ENCODE measurements at places on chromosomes 2 and 18.

DNA sequence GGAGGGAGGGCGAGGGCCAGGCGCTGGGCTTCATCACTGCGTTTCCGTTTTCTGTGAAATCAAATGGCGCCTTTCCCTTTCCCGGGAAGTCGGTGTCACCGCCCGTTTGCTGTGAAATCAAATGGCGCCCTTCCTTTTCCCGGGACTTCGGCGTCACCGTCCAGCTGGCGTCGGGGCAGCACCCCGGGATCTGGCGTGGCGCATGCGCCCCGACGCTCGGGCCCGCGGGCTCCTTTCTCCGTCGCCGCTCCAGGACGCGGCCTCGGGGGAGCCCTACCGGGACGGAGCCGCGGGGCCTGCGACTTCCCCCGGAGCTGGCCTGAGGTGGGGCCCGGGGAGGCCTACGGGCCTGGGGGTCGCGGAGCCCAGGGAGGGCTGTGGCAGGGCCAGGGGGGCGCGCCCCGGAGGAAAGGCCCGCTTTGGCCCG lies at the start of gene FAM228A:
FAM228A (plus strand) TSS at position 203 of the 427 bp plus-strand sequence. CDS start 428 bp downstream, outside the sequence.
- no peak for DNase-seq

GRCh38 chr2:104766683-104767082 lies 87.2 kb upstream of the POU3F3 start:
- DNase-seq, result no peak

DNA sequence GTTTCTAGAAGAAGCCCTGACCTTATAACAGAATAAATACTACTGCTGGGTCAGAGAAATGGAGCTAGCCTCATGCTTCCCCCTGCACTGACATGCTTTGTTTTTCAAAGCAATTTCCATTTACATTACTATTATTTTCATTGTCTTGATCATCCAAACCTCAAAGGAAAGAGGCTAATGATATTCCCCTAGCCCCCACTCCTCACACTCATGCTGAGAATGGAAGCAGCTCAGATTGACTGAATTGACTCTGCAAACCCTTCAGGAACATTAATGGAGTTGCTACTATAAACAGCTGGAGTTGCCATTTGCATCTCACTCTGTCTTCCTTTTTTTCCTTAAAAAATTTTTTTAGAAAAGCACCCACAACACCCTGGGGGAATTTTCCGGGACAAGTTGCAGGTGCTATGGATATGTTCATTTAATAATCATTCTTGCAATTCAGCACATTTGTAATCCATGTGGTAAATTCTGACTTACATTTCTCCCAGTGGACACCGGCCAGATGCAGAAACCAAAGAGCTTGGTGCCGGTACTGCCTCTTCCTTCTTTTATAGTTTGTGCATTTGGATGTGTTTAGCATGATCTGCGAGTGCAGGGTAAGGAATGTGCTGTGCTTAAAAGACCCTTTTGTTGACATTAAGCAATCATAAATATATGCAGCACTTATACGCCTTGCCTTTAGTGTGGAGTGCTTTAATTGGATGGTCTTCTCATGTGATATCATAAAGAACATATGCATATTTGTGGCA lies 103.3 kb upstream of the OSR1 start:
- no peak for DNase-seq

GRCh38 chr18:9137168-9138066 lies 836 bp downstream of the ANKRD12 start:
- DNase-seq, result peak; percentile 73

DNA sequence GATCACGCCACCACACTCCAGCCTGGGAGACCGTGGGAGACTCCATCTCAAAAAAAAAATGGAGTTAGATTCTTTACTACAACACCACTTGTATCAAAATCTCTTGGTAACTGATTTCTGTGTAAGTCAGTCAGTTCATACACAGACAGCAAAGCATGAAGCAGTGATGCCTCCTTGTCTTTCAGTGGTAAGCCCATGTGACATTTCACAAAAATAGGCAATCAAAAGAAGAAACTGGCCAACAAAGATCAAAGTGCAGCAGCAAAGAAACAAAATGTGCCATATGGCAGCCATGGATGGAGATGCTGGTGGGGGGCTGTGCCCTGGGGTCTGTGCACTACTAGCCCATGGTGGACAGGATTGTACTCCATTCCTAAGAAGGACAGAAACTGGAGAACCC lies 6.7 kb upstream of the RAB12 start:
- DNase-seq, result no peak

DNA sequence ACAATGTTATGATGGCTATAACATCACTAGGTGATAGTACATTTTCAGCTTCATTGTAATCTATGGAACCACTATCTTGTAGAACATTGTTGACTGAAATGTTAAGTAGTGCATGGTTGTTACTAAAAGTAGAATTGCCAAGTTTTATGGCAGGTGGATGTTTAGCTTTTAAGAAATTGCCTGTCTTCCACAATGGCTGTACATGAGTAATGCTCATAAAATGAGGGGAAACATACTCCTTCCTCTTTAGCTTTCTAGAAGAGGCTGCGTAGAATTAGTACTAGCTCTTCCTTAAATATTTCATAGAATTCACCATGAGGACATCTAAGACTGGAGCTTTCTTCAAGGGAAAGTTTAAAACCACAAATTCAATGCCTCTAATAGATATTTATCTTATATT lies 161.0 kb downstream of the TPGS2 start:
- DNase-seq, result no peak

DNA sequence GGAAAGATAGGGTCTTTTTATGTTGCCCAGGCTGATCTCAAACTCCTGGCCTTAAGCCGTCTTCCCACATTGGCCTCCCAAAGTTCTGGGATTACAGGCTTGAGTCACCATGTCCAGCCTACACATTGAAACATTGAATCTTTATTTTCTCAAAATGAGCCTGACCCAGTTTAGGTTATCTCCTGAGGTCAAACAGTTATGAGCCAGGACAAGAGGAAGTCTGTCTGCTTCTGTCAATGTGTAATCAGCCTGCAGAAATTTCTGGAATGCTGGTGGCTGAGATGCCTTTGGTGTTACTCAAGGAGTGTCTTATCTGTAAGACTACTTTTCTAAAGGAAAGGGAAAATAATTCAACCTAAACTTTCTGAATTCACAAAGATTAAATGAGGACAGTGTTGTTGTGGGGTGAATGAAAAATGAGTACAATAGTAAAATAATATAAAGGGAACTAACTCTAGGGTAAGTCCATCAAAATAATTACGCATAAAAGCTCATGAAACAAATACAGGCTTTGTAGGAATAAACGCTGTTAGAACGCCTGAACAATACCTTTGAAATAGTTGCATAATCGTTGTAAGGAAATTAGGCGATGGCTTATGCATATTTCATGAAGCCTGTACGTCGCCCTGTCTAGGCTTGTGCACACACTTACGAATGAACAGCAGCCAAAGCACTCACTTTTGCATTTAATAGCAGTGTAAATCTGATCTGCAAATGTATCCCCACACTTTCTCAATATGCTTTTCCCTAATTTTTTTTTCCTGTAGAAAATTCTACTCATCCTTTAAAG lies 260.8 kb downstream of the RDH14 start:
- DNase-seq, result no peak

GRCh38 chr2:32884346-32884745 lies 62.4 kb upstream of the LTBP1 start:
- DNase-seq, result no peak

DNA sequence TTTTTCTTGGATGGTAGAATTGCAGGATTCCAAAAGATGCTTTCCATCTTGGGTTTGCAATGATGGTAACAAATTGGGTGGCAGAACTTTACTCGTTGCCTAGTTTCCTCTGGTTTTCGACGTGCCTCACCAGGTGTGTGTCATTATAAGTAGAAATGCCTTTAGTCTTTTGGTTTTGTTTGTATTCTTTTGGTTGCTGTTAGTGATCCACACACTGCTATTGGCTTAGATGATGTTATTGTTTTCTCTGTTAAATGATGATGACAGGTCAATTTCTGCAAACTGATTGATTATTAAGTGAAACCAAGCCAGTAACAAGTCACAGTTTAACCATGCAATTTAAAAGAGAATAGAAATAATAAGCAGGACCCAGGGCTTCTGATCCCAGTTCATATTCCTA lies 6.1 kb upstream of the LAMA3 start:
- no peak for DNase-seq

DNA sequence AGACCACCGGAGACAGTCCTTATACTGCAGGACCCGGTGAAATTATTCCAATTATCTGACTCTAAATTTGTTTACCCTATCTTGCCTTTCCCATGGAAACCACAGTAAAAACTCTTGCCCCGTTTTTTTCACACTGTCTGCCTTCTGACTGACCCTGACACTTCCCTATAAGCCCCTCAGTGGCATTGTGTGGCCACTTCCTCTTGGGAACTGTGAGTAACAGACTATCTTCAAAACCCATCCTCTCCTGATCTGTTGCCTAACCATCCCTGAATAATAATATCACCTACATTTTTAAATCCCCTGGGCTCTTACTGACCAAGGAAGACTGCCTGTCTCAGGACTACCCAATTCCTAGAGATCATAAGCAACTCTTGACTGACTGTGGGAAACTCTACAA lies 42.6 kb upstream of the RNF152 start:
- DNase-seq, result no peak

DNA sequence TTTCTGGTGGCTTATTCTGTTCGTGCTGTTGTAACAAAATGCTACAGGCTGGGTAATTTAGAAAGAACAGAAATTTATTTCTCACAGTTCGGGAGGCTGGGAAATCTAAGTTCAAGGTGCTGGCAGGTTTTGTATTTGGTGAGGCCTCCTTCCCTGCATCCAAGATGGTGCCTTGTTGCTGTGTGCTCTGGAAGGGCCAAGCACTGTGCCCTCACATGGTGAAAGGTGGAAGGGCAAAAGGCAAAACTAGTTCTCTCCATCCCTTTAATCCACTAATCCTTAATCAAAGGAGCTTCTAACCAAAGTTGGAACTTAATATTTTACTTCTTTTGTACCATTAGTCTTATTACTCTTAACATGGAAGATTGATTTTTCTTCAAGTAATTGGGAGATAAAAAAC lies 7.4 kb downstream of the MRPL19 start:
- no peak for DNase-seq

DNA sequence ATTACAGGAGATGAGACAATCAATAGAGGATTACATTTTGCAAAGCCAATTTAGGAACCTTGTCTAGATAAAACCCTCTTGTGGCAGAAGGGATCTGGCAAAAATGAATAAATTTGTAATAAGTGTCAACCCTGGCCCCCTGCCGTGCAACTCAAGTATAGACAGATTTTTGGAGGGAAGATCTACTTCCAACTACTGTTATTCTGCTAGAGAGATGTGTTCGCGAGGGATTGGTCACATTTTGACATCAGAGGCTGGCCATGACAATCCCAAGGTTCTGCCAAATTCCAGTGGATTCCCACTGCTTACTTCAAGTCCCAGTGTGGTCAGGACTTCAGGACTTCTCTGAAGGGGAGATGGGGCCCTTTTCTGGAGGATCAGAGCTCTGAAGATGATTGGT lies 192.6 kb downstream of the SH3RF3 start:
- no peak for DNase-seq

- DNase-seq, result no peak
These were observed 104.9 kb downstream of the NCK2 start for GRCh38 chr2:105849431-105850179.

- DNase-seq, result no peak
These were observed 116.4 kb downstream of the CBLN2 start for GRCh38 chr18:72427721-72428120.

DNA sequence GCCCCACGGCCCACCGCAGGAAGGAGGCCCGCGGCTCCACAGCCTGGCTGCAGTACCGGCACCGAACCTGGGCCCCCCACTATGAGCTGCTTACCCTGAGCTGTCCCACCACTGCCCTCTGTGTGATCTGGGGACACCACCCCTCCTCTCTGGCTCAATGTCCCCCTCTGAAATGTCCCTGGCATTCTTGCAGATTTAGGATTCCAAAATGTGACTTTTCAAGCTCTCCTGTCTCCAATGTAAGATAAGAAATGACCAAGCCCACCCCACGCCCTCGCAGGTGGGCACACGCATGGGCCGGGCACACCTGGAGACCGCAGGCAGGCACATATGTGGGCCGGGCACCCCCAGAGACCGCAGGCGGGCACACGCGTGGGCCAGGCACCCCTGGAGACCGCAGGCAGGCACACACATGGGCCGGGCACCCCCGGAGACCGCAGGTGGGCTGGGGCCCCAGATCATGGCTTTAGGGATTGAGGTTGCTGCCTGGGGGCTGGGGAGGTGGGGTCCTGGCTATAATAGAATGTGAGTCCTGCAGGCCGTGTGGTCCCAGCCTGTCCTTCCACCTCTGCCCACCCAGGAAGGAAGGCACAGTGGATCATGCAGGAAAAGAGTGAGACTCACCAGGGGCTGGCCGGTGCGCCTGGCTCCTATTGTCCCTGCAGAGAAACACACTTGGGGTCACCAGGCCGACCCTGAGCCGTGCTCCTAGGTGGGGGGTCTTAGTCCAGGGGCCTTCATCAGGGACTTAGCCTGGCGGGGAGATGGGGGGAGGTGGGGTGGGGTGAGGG lies 7.2 kb downstream of the PDCD1 start:
- no peak for DNase-seq

- DNase-seq, result no peak
These were observed 1.6 kb downstream of the MTCL1 start for GRCh38 chr18:8706791-8707555.

- DNase-seq, result no peak
These were observed 127.7 kb downstream of the RNF152 start for GRCh38 chr18:61765097-61765496.

DNA sequence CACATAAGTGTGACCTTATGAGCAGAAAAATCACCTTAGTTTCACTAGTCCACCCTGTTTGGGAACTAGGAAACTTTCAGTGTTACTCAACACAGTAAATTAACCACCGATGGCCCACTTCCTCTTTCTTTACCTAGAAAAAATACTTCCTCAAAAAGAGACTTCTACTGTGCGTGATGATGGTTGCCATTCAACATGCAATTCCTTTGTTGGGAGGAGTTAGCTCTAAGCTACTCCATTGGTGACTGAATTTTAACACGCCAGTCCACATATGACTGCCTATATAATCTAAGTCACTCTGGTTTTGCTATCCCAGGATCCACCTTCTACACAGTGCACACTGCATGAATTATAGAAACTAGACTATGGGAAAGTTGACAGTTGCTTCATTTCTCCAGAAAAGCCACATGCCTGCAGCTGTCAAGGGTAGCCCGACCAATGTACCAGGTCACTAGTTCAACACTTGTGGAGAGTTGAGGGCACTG lies 47.8 kb upstream of the REG3G start:
- DNase-seq, result no peak

- DNase-seq, result no peak
These were observed 683.0 kb downstream of the DSC3 start for GRCh38 chr18:30359521-30359920.

GRCh38 chr2:61948661-61949457 lies 43.4 kb downstream of the COMMD1 start:
- DNase-seq, result no peak

- peak; percentile 65 for DNase-seq
These were observed 30.7 kb downstream of the CAMKMT start for GRCh38 chr2:44392338-44392943.

DNA sequence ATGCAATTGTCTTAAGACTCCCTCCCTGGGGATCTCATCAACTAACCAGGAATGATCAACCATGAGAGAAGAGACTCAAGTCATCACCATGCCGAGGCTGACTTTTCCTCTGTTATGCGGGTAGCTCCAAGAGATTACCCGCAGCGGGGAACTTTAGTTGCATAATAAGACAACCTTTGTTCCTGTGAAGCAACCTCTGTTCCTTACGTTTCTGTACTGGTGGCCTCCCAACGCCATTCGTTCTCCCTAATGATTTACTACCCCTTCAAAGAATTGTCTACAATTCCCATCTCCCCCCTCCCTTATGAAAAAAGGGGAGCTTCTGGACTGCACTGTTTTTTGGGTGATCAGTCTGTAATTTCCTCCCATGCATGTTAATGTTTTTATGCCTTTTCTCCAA lies 66.1 kb upstream of the LRPPRC start:
- DNase-seq, result no peak
